ENCODE measurements at places on chromosomes 3 and 15.

GRCh38 chr3:113532698-113533533, 561 bp downstream of the SIDT1 start:
- DNase-seq, result no peak

- no peak for DNase-seq
Observed at GRCh38 chr3:154023148-154023547, 98.0 kb upstream of the ARHGEF26 start.

- no peak for DNase-seq
Observed at GRCh38 chr3:106587551-106587950, 718.7 kb upstream of the CBLB start.

DNA sequence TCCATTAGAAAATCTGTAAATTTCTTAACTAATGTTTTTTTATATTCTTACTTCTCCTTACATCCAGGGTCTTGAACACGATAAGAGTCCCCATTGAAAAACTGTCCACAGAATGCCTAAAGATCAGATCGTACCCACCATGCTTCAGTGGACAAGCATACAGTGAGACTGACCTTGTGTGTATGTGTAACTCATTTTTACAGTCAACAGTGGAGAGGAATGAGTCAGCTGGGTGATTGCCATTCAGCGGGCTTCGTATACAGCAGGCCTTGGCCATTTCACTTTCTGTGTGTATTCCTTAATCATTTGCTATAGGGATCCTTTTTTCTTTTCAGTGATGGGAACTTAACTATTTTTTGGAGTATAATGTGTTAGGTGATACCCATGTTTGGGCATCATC, 10.6 kb downstream of the PARP14 start:
- DNase-seq, result no peak
